ENCODE measurements at places on chromosomes 13 and 19.

- no peak for DNase-seq
Measured at GRCh38 chr13:37741536-37741935, 128.0 kb downstream of the TRPC4 start.

- no peak for DNase-seq
Measured at GRCh38 chr13:107035778-107036177, 467.8 kb upstream of the ARGLU1 start.

DNA sequence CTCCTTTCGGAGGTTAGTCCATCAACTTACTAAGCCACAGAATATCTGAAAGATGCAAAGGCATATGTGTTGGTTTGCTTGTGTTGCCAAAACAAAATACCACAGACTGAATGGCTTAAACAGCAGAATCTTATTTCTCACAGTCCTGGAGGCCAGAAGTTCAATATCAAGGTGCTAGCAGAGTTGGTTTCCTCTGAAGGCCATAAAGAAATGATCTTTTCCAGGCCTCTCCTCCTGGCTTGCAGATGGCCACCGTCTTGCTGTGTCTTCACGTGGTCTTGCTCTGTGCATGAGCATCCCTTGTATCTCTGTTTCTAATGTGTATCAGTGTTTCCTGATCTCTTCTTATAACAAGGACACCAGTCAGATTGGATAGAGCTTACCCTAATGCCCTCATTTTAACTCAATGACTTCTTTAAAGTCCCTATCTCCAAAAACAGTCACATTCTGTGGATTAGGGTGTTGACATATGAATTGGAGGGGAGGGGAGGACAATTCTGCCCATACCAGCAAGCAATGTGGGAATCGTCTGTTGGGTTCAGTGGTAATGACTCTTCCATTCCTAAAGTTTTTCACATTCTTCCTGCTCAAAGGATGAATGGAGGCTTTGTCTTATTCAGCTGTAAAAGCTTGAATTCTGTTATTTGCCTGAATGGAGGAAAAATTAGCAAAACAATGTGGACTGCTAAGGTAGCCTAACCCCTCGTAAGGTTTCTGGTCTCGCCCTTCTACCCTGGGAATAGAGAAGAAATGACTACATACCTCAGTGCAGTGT, 715.7 kb downstream of the DIAPH3 start:
- DNase-seq: no peak

DNA sequence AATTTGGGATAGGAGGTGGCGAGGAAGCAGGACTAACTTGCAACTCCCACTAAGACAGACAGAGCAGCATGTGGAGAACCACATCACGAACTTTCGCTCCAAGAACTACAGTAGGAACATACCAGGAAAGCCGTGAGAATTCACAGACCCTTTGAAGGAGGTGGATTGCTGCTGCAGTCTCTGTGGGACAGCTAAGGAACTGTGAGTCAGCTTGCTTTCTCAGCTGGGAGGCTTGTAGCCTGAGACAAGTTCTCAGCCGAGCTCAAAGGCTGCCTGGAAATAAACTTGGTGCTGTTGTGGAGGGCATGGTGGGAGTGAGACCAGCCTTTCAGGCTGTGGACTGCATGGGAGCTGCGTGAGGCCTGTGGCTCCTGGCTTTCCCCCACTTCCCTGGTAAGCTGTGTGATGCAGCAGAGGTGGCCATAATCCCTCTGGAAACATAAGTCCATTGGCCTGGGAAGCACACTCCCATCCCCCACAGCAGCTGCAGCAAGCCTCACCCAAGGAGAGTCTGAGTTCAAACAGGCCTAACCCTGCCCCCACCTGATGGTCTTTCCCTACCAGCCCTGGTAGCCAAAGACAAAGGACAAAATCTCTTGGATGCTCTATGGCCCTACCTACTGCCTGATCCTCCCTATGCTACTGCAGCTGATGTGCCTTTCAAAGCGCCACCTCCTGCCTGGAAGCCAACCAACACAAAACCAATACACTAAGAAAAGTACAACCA, 441.1 kb upstream of the HTR2A start:
- no peak for DNase-seq

DNA sequence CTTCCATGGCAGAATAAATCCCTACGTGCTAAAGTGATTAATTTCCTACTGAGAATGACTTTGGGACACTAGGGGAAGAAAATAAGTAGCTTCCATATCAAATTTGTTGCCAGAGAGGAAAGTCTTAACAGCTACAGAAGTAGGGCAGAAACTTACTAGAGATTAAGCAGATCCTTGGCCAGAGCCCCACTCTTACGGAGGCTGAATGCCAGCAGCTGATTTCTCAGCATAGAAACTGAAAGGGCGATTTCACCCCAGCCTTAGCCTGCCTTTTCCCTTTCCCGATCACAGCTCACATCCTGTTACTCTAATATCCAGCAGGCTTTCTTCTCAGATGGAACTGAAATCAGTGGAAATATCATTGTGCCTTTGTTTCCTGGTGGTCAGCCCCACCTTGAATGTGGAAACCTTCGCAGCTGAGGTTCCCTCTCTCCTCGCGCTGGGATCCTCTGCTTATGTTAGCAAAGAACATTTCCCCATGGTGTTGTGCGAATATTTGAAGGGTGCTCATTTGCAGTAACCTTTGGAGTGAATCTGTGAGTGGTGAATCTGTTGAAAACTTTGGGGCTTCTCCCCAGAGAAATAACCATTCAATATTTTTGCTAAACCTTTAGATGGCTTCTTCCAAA, 8.4 kb downstream of the FAM124A start:
- DNase-seq: no peak

DNA sequence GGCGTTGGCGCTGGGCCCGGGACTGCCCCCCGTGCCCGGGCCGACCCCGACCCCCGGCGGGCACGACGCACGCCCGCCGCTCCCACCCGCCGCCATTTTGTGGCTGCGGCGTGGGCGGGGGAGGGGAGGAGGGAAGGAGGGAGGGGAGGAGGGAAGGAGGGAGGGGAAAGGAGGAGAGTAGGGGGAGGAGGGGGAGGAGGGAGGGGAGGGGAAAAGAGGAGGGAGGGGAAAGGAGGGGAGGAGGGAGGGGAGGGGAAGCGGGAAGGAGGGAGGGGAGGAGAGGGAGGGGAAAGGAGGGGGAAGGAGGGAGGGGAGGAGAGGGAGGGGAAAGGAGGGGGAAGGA, at the start of gene BTBD2:
TSS of gene BTBD2 (minus strand) at position 107 of the 343 bp plus-strand sequence. CDS start at position 96, 11 bp downstream.
- DNase-seq: peak; percentile 17

DNA sequence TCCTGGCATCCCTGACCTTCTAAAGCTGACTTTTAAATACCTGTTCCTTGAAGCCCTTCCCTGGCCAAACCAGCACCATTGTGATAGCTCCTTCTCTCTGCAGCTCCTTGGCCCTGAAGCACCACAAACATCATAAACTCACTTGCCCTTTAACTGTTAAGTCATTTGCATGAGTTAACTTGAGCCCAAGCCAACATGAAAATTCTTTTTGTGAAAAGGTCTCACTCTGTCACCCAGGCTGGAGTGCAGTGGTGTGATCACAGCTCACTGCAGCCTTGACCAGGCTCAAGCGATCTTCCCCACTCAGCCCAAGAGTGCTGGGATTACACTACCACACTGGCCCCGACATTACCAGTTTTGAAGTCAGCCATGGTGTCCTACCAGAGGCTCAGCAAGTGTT, 87.8 kb downstream of the ZIC5 start:
- no peak for DNase-seq

- no peak for DNase-seq
Measured at GRCh38 chr19:52943884-52944643, 18.6 kb downstream of the ZNF816 start.

DNA sequence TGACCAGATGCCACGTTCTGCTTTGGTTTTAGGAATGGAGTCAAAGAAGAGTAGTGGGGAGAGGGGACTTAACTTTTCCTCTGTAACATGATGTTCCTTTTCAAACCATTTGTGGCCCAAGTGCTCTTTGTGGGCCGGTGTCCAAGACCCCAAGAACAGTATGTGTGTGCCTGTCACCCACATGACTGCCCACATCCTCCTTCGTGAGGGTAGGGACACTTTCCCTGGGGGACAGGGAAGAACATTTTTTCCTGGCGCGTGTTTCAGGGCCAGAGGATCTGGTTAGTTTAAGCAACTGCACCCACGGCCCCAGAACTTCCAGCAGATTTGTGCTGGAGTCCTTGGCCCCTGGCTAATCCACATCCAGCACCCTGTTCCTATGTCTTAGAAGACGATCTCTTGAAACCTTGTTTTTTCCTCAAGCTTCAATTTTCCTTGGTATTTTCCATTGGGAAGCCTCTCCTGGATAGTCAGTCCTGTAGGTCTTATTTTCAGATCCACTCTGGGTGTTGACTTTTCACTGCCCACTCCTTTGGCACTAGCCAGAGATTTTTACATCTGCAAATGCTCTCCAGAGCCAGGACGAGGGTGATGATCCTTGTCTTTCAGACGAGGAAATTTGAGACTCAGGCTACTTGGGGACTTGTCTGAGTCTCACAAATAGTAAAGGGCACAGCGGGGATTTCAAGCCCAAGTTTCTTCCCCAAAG, 10.8 kb upstream of the CCDC97 start:
- DNase-seq: no peak

- DNase-seq: no peak
Measured at GRCh38 chr19:20315543-20315942, 148.5 kb downstream of the ZNF486 start.

- DNase-seq: no peak
Measured at GRCh38 chr19:43498233-43498842, 6.2 kb downstream of the PHLDB3 start.

DNA sequence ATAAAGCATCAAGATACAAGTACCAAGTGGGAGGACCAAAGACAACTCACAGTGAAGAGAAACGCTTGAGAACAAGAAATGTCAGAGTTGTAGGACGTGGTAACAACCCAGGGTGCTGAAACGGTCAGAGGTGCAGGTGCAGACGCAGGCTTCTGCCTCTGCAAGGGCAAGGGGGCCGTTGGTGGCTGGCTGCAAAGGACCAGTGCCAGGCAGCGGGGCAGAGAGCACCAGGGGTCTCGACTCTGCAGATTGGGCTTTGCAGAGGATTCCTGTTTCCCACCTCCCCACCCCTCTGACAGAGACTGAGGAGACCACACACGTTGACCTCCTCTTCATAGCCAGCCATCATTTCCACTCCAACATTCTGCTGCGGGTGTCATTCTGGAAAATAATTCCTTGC, 38.3 kb downstream of the RAB20 start:
- DNase-seq: no peak

GRCh38 chr19:8393871-8394250, 3.7 kb downstream of the RAB11B start:
- no peak for DNase-seq

GRCh38 chr19:3479177-3479833, 1.0 kb downstream of the SMIM24 start:
- no peak for DNase-seq

- DNase-seq: no peak
Measured at GRCh38 chr19:13063461-13064091, 39.1 kb downstream of the LYL1 start.

GRCh38 chr13:77776704-77777103, 79.2 kb downstream of the SLAIN1 start:
- DNase-seq: no peak

DNA sequence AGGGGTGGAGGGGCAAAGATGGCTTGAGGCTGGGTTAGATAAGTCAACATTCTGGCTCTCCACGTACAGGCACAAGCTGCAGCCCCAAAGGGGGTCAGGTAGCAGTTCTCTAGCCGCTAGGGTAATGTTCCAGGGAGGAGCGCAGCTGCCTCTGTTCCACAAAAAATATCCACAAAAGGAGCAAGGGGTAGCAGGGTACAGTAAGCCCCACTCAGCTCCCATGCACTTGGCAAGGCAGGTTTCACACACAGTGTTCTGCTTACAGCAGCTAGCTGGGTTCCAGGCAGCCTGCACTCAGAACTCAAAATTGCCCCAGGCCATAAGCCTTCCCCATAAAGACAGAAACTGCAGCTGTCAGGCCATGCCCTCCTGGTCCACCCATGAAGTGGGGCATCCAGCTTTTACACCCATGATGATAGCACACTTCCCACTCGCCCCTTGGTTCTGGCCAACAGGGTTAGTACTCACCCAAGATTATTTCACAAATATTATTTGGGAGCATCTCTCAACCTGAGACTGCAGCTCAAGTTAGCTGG, 130.0 kb downstream of the CYSLTR2 start:
- no peak for DNase-seq

GRCh38 chr19:37931881-37932655, 25.1 kb downstream of the SIPA1L3 start:
- peak; percentile 85 for DNase-seq

DNA sequence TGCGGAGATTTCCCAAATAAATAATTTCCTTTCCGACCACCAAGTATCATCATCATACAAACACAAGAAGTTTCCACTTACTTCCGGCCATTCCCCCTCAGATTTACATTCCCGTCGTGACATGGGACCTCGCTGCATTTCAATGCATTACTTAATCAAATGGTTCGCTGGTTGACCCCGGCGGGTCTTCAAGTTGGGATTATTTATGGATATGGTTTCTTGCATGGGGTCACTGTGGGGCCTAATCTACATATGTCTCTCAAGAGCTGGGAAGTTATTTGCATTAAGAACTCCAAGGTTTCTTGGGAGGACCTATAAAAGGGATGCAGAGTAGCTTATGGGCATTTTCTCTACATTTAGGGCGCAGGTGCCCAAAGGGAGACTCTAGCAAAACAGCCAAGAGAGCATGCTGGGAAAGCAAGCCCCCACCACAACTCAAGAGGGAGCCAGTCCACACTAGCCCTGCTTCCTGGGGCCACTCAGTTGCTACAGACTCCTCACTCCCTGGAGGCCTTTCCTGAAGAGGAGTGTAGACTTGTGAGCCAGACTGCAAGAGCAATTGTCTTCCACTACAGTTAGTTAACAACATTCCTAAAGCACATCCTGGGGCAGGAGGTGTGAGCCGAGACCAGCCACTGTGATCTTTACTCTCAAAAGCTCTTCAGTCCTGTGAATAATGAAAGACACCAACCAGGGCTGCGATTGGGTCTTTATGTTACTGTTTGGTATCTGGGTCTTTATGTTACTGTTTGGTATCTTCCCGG, 125.3 kb downstream of the KATNAL1 start:
- DNase-seq: no peak

DNA sequence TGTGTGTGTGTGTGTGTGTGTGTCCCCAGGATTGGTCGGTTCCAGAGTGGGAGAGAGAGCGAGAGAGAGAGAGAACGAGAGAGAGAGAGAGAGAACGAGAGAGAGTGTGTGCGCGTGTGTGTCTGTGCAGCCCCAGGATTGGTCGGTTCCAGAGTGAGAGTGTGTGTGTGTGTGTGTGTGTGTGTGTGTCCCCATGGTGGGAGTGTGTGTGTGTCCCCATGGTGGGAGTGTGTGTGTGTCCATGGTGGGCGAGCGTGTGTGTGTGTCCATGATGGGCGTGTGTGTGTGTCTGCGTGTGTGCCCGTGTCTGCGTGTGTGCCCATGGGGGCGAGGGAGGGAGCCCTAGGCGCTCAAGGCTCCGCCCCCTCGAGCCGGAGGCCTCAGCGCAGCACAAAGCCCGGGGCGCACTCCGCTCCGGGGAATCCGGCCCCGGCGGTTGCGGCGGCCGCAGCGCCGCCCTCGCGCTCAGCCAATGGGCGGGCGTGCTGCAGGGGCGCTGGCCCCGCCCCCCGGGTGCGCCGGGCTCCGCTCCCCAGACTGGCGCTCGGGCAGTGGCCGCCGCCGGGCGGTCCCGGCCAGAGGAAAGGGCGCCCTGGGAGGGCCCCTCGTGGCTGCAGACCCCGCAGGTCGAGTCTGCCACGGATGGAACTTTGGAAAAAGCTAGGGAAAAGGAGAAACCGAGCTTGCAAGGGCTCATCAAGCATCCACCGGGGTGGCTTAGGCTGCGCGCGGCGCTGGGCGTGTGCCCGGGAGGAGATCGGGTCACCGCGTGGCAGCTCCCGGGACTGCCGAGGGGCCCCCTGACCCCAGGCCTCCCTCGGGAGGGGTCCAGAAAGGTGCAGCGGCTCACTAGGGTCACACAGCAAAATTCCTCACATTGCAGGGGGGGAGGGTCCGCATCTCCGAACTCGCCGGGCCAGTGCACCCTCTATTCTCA, 96.2 kb downstream of the INSR start:
- DNase-seq: peak; percentile 73

GRCh38 chr19:11513946-11514345, 8.3 kb upstream of the ZNF653 start:
- DNase-seq: no peak
